ENCODE measurements at places on chromosomes 3 and 15. TPM values are rescaled to one million over a fixed set of nuclear protein-coding genes. Genes with fewer than 3 reads are reported as not detected.

Gene RSRC1
- total RNA-seq: 37.1 TPM

Gene IGF2BP2
- 135 TPM for total RNA-seq

Gene SHC4
- total RNA-seq: 0.44 TPM

GRCh38 chr15:59380902-59381610, 8.4 kb upstream of the MYO1E start:
- H3K4me1 ChIP-seq: peaks cover 14% of the 10 kb centered on the region
- H3K27me3 ChIP-seq: no peaks in the 10 kb centered on the region
- H3K4me3 ChIP-seq: no peak overlapping the region
- no peaks in the 10 kb centered on the region for H3K36me3 ChIP-seq

- H3K36me3 ChIP-seq: no peaks in the 10 kb centered on the region
- H3K27ac ChIP-seq: no peak overlapping the region
- no peak overlapping the region for H3K4me3 ChIP-seq
- DNase-seq: no peak
These were observed 13.7 kb upstream of the FGD5 start for GRCh38 chr3:14804835-14805780.

DNA sequence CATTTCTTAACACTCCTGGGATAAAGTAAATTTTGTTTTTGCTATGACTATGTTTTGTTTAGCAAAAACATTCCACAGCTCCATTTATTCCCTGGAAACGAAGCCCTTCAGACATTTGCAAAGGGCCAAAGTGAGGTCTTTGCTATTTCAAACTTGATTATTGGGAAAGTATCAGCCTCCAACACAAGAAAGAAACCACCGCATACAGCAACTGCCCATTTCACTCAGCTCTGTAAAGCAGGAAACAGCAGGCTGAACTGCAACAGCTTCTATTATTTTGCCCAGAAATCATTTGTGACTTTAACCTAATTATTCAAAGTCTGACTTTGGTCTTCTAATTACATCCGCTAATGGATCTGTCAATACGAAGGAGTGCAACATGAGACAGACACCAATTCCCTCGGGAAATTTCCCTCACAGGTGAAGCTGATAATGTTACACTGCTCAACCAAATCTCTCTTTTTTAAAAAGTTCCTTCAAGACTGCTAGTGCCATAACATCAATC, 72.1 kb downstream of the RFTN1 start:
- H3K4me3 ChIP-seq: no peak overlapping the region
- H3K27me3 ChIP-seq: no peaks in the 10 kb centered on the region
- H3K27ac ChIP-seq: no peak overlapping the region
- H3K4me1 ChIP-seq: no peaks in the 10 kb centered on the region
- no peak for DNase-seq

GRCh38 chr3:179223548-179223947, 27.4 kb downstream of the KCNMB3 start:
- no peaks in the 10 kb centered on the region for H3K36me3 ChIP-seq
- no peak for DNase-seq
- H3K4me3 ChIP-seq: no peak overlapping the region
- no peak overlapping the region for H3K27ac ChIP-seq
- H3K4me1 ChIP-seq: peaks cover 8% of the 10 kb centered on the region
- H3K27me3 ChIP-seq: no peaks in the 10 kb centered on the region

GRCh38 chr15:92149029-92149428, 244.7 kb upstream of the ST8SIA2 start:
- H3K27ac ChIP-seq: no peak overlapping the region
- no peak overlapping the region for H3K4me3 ChIP-seq
- H3K27me3 ChIP-seq: no peaks in the 10 kb centered on the region
- H3K36me3 ChIP-seq: no peaks in the 10 kb centered on the region

DNA sequence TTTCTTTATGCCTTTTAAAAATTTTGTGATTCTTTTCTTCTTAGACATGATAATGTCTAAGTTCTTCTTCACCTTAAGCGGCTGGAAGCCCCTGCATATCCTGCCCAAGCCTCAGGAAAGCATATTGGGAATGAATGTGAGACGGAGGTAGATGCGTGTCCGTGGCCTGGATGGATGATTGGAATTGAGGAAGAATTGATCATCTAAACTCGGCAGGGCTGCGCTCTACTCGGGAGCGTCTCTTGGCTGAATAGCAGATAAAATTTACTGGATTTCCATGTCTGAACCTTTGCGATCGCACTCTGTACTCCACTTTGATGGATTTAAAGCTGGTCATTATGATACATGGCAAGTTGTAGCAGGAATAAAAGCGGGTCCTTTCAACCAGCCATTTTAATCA, 406.7 kb upstream of the ONECUT1 start:
- H3K4me3 ChIP-seq: no peak overlapping the region
- H3K27ac ChIP-seq: no peak overlapping the region
- DNase-seq: no peak
- no peaks in the 10 kb centered on the region for H3K36me3 ChIP-seq
- H3K27me3 ChIP-seq: 0 out of 2 replicates have a peak, but pooled peaks cover 3% of the 10 kb centered on the region

DNA sequence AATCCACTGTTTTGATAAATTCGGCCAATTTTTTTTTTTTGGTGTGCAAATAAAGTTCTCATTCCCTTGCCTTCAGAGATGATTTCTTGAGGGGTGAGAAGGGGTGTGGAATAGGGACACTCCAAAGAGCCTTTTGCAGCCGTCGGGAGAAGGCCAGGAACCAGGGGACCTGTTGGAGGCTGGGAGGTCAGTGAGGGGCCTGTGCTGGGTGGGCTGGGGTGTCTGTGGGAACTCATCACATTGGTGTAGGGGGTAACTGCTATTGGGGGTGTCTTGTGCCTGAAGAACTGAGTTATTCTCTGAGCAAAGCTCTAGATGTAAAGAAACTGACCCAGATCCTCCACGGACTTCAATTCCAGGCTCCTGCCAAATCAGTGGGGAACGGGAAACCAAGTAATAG, 13.5 kb upstream of the SKIC8 start:
- no peak for DNase-seq
- peaks cover 3% of the 10 kb centered on the region for H3K4me1 ChIP-seq
- no peak overlapping the region for H3K4me3 ChIP-seq
- no peak overlapping the region for H3K27ac ChIP-seq

GRCh38 chr3:184059424-184059823, 6.6 kb downstream of the HTR3C start:
- DNase-seq: no peak
- no peaks in the 10 kb centered on the region for H3K27me3 ChIP-seq
- H3K36me3 ChIP-seq: no peaks in the 10 kb centered on the region
- no peaks in the 10 kb centered on the region for H3K4me1 ChIP-seq
- no peak overlapping the region for H3K27ac ChIP-seq

DNA sequence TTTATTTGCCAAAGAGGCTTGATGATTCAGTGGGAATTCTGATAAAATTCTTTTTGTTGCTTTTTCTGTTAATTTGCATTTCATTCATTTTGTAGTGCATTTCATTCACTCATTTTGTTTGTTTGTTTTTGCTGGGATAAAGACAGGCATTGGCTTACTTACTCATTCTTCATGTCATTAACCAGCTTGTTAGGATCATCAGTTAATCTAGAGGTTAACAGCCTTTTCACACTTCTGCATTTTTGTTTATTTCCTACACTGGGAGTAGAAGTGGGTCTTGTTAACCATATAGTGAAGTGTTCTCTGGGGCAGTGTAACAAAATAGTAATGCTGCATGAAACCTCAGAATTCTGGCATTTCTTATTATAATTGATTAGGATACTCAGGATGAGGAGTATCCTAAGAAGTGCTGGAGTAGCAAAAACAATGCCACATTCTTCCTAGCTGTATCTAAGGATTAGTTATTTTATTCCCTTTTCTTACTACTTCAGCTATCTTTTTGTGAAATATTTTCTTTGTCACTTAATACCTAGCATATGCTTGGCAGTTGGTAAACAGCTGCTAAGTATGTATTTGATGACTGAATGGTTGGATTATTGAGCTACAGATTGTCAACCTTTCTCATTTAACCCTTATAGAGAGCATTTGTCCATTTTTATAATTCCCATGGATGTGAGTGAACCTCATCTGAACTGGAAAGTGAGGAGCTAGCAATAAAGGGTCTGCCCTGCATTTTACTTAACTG, 135.7 kb upstream of the LRRFIP2 start:
- no peak overlapping the region for H3K4me3 ChIP-seq
- H3K4me1 ChIP-seq: no peaks in the 10 kb centered on the region
- H3K27me3 ChIP-seq: no peaks in the 10 kb centered on the region
- peaks cover 5% of the 10 kb centered on the region for H3K36me3 ChIP-seq

- H3K36me3 ChIP-seq: no peaks in the 10 kb centered on the region
- no peak overlapping the region for H3K4me3 ChIP-seq
- no peaks in the 10 kb centered on the region for H3K4me1 ChIP-seq
- DNase-seq: no peak
These were observed 13.1 kb downstream of the NPTN start for GRCh38 chr15:73620078-73620477.

- H3K4me3 ChIP-seq: no peak overlapping the region
- no peak for DNase-seq
- no peaks in the 10 kb centered on the region for H3K4me1 ChIP-seq
- H3K27me3 ChIP-seq: no peaks in the 10 kb centered on the region
- H3K27ac ChIP-seq: no peak overlapping the region
These were observed 384.3 kb upstream of the NR2F2 start for GRCh38 chr15:95946241-95946640.

DNA sequence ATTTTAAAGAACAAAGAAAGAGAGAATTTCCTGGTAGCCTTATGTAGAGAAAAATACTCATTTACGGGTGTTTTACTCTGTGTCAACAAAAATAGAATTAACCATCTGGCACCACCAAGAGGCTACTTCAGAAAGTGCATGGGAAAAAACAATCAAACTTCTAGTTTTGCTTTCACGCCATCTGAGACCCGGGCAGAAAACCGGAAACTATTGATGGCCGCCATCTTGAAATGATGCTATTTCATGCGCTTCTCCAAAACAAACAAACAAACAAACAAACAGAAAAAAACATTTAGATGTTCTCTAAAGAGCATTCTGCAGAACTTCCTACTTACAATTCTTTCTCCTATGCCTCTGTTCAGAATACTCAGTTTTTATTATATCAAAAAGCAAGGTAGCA, 49.4 kb upstream of the SYNPR start:
- H3K27me3 ChIP-seq: no peaks in the 10 kb centered on the region
- no peak overlapping the region for H3K27ac ChIP-seq
- no peaks in the 10 kb centered on the region for H3K36me3 ChIP-seq
- H3K4me3 ChIP-seq: no peak overlapping the region
- no peaks in the 10 kb centered on the region for H3K4me1 ChIP-seq

DNA sequence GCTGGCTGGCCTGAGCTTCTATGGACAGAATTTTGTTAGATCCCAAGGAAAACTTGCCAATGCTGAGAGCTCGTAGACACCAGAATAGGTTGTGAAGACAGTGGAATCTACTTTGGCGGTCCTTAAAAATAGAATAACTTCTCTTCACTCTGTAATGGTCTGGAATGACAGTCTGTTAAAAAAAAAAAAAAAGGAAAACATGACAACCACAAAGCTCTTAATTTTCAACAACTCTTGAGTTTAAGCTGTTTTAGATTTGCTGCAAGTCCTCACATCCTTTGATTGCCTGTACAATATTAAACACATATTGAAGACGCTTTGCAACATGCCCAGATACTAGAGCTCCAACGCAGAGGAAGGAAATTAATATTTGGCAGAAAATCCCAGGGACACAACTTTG, 122.8 kb upstream of the GALNT15 start:
- no peaks in the 10 kb centered on the region for H3K4me1 ChIP-seq
- no peaks in the 10 kb centered on the region for H3K36me3 ChIP-seq
- H3K27ac ChIP-seq: no peak overlapping the region
- DNase-seq: no peak
- H3K4me3 ChIP-seq: no peak overlapping the region
- no peaks in the 10 kb centered on the region for H3K27me3 ChIP-seq

All from HCT116 (cell line).